ENCODE measurements at places on chromosomes 7 and 10.
A peak's percentile ranks its signal among the peaks of the same experiment; 100 is the strongest.

GRCh38 chr10:43598446-43598845 is 7.8 kb upstream of the ZNF485 start:
- DNase-seq: no peak

DNA sequence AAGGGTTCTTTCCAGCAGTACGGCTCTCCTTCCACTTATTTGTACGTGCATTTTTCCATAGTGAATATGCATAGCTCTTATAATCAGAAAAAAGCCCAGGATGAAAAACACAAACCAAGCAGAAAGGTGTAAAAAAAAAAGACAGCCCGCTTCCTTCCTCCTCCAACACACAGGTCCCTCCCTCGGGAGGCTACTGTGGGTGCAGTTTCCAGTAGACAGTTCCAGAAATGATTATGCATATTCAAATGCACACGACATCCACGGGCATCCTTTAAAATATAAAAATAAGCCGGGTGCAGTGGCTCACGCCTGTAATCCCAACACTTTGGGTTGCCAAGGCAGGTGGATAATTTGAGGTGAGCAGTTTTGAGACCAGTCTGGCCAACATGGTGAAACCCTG is 59.9 kb downstream of the TNRC18 start:
- no peak for DNase-seq

DNA sequence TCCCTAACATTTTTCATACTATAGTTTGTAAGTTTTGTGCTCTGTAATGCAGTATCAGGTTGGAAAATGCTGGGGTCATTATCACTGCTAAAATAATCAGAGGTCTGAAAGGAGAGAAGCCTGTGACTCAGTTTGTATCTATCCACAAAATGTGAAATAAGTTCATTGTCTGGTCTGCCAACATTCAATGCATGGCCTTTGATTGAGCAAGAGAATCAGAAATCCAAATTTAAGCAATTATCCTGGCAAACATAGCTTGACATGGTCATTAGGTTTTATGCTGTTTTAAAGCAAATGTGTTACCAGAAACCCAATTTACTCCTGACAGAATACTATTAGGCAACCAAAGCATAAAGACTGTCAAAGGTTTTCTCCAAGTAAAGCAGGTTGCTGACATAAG is 709.7 kb upstream of the SEMA3D start:
- no peak for DNase-seq

DNA sequence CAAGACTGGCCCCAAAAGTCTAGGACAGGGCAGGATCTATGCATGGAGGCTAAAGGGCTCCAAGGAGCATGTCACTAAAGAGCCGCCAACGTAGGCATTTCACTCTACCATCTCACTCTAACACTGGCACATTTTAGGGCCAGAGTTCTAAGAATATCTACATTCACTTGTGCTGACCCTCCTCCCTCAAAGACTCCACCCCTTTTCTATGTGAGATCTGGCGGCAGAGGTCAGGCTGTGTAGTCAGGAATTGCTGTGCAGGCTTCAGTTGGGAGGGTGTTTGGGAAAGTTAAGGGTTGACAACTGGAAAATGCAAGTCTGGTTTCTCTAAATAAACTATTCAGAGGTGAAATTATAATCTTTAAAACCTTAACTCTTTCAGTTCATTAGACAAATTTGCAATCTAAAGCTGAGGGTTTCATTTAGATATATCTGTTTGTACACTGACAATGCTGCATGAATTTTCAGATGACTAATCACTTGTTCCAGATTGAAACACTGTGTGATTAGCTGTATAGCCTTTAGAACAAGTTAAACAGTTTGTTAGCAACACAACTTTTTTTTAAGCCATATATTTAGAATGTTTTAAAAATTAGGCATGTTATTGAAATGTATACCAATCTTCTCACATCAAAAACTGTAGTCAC is 18.2 kb downstream of the LMOD2 start:
- no peak for DNase-seq

GRCh38 chr7:24911213-24911603 is 68.8 kb downstream of the OSBPL3 start:
- peak; percentile 41 for DNase-seq

DNA sequence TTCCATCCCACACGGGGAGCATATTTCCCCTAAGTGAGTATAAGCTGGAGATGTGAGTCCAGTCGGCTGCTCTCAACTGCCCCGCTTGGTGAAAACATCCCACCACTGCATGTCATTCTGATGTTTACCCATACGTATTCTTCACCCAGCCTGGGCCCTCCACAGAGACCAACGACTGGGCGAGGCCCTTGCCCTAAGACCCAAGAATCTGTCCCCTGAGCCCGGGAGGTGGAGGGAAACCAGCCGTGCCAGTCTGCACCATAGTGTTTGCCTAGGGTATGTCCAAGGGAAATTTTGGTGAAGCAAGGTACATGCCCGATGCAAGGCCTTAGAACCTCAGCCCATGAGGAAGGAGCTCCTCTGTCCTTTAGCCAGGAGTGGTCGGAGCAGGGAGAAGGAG is 67.9 kb downstream of the RGS10 start:
- no peak for DNase-seq

- no peak for DNase-seq
Observed at GRCh38 chr10:113033991-113034390, 83.9 kb downstream of the TCF7L2 start.

DNA sequence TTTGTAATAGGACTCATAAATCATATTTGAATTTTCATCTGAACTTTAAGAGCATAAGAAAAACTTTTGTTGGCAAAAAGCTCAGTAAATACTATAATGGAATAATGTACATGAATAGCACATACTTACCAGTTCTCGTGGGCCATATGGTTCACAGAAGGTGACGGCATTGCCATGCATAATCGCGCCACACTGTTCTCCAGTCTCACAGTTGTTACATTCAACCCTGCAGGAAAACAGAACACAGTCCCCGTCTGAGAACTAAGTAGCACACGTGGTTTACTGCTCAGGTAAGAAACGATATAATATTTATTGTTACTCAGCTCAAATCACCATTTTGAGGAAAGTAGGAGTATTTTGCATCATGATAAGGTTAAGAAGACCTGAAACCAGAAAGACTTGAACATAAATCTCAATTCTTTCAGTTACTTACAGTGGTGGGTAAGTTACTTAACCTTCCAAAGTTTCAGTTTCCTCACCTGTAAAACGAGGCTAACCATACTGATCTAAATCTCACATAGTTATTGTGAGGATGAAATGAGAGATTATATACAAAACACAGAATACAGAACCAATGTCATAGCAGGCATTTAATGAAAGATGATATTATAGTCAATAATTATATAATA is 261.4 kb downstream of the RELN start:
- DNase-seq: no peak

- DNase-seq: no peak
Observed at GRCh38 chr10:49180444-49180860, 7.7 kb downstream of the TMEM273 start.

GRCh38 chr10:26696786-26697162 is 727 bp upstream of the PDSS1 start:
- no peak for DNase-seq

DNA sequence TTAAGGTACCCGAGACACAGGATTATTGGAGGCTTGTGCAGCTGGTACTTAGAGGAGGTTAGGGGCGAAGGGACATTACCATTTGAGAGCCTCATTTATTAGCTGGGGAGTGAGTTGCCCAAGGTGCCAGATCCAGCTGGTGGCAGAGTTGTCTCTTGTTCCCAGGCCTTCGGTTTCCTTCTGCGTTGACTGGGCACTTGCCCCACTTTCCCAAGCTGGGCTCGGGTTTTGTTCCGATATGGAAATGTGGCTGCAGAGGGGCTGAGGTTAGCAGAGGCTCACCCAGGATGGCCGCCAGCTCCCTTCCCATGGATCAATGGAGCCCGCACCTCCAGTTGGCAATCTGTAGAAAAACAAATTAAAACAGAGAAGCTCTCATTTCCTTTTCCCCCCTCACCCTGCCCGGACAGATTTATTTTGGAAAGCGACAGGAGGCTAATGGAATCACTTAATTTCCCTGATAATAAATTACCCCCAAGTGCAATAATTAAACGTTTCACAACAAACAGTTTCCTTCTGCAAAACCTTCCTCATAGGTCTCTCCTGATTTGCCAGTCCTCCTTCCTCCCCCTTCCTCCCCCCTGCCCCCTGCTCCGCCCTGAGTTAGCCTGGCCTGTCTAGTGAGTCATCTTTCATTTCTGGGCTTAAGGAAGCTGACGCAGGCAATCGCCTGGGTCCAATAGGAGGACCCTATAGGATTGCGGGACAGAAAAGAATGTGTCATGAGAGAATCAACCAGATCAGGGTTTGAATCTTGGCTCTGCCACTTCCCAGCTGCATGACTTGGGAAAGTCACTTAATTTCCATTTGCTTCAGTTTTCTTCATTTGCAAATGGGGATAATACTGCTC is 51.7 kb downstream of the ADRA2A start:
- DNase-seq: no peak

DNA sequence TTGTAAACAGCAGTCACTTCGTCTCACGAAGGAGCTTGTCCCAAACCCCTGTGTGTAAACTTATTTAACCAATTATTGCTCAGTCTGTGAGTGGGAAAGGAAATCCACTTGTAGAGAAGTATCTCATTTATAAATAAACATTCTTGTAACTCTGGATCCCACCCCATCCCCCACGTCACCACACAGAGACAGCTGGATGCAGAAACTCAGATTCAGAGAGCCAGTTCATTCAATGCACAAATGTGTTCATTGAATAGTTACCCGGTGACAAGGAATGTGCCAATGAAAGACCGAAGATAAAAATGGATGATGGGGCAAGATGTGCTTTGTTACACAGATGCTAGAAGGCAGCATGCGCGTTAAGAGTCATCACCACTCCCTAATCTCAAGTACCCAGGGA is 8.3 kb upstream of the OCM start:
- no peak for DNase-seq

GRCh38 chr7:41508755-41509154 is 194.1 kb downstream of the INHBA start:
- DNase-seq: no peak

Measured in stimulated activated CD4-positive, alpha-beta T cell treated with anti-CD3 and anti-CD28 coated beads, Interleukin-4, amount 100 ng/mL, for 24 hours (primary cell).